ENCODE measurements at places on chromosomes 4 and X.

DNA sequence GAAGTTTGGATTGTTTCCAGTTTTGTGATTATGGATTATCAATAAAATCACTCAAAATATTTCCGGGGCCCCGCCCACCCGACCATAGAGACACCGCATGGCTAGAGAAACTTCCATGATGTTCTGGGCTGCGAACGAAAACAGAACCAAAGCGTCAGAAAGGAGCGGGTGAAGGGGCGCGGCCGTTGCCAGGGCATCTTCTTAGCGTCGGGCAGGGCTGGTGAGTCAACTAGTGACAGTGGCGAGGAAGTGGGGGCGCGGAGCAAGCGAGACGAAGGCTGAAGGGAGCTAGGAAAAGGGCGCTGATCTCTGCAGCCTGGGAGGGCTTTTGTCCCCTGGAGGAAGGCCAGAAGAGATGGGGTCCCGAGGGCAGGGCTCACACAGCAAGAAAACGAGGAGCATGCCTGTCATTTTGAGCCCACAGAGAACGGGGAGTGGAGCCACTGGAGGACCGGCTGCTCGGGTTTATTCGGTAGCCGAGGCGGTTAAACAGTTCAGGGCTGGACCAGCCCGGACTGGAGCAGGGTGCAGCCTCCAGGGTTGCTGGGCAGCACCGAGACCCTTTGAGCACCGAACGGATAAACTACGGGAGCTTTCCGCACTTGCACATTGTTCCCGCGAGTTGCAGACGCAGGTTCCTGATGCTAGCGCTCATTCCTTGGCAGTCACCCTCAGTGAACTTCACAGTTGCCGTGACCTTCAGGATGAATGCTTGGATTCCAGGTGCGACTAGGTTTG, 298.1 kb upstream of the TRPC5 start:
- no peak for DNase-seq

- DNase-seq, result no peak
Observed at GRCh38 chr4:181517491-181517890, 725.7 kb upstream of the TENM3 start.

DNA sequence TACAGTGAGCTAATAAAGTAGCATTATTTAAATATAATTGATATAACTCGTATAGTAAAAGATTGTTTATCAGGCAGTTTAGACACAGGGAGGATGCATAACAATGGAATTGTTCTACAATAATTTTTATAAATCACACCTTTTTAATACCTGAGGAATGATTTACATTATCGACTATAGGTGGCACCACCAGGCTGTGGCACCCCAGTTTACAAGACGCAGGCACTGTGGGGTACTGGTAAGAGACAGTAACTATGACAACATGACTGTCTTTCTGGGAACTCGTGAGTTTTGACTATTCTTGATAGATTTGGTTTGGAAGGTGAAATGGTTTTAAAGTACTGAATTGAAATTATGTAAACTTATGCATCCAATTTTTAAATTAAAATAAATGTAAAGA, 27.1 kb upstream of the STBD1 start:
- DNase-seq, result no peak

DNA sequence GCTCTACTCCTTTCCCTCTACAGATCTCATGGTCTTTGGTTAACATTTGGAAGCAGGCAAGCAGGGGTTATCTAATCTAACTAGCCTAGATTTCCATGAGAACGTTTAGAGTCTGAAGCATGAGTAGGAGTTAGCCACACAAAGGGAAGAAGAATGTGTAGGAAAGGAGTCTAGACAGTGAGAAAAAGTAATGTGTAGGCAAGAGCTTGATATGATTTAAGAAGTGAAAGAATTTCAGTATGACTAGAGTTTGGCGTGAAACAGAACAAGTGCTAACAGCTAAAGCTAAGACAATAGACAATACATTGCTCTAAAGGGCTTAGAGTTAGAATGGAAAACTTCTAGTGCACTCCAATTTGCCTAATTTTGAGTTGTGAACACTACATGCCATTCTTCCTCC, 10.8 kb downstream of the CXCL8 start:
- no peak for DNase-seq

DNA sequence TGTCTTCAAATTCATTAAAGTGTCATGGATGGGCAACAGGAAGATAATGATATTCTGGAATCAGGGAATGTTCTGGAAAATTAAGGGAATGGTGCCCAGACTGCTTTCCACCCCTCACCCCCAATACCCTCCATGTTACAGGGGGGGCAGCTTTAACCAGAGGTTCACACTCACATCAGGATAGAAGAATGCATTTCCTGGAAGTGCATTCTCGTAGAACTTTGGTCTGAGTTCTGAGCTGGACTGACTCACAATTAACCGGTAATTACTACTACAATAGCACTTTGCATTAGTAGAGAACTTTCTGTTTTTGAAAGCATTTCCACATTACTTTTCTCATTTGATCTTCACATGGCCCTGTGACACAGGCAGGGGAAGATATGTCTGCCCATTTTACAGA, 52.5 kb upstream of the SHISA3 start:
- no peak for DNase-seq

DNA sequence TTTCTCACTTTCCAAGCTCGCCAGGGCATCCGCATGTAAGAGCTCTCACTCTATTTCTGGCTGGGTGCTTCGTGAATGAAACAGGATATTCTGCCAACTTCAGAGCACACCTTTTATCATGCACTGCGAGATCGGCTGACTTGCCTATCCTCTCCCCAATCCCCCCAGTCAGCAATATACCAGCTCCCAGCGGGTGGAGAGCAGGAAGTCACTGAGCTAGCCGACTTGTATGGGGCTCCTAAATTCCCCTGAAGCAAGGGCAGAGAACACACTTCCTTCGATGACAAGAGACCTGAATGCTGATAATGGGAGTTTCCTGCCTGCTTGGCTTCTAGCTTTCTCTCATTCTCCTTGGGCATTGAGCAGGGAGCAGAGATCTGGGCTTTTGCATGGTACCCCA, 33.8 kb upstream of the MAMLD1 start:
- DNase-seq, result no peak

GRCh38 chr4:108042927-108043326, 53.2 kb downstream of the HADH start:
- DNase-seq, result no peak

GRCh38 chr4:125739760-125740159, 425.0 kb downstream of the FAT4 start:
- peak; percentile 92 for DNase-seq

DNA sequence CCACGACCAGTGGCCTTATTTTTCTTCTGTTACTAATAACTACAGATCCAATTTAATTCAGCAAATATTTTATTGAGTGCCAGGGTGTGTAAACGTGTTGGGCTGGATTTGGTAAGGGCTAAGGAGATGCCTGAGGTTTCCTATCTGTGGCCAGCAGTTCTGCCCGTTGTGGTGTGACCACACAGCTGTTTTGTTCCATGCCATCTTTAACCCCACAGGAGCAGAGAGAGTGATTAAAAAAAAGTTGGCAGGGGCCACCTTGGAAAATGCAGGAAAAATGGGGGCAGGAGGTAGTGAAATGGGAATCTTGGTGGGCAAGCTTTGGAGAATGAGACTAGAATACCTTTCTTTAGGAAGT, 1.1 kb downstream of the PLAC8 start:
- no peak for DNase-seq

- no peak for DNase-seq
Observed at GRCh38 chr4:24690436-24690835, 104.9 kb upstream of the SOD3 start.

- no peak for DNase-seq
Observed at GRCh38 chr4:11050766-11051165, 366.2 kb upstream of the CLNK start.

DNA sequence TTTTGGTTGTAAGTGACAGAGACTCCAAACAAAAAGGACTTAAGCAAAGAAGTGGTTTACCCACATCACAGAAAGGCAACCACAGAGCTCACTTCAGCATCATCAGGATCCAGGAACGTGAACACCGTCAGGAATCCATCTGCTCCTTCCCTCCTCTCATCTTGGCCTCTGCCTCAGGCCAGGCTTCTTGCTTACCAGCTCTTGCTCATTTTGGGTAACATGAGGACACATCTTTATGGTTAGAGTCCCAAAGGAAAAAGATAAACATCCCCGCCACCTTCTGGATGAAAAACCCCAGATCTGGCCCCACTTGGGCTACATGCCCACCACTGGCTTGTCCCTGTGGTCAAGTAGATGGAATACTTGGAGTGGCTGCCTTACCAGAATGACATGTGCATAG, 176.8 kb upstream of the RPL34 start:
- DNase-seq, result no peak

DNA sequence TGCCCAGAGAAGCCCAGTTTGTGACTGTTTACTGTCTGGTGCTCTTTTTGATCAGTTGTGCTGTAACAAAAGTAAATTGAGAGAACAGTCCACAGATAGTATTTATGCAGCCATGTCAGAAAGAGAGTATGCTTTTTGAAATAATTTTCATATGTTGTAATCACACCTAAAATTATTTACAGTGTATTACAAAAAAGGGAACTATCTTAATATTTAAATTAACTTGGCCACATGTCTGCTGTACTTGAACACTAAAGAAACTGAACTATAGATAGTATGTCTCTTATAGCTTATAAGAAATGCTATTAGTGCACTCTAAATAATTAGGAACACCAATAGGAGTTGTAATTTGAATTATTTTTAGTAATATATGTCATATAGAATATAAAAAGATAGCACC, 30.2 kb downstream of the KIAA0232 start:
- DNase-seq, result no peak

GRCh38 chr4:65738134-65738533, 67.8 kb upstream of the EPHA5 start:
- DNase-seq, result no peak

GRCh38 chr4:168248176-168248710, 70.3 kb downstream of the DDX60 start:
- no peak for DNase-seq

DNA sequence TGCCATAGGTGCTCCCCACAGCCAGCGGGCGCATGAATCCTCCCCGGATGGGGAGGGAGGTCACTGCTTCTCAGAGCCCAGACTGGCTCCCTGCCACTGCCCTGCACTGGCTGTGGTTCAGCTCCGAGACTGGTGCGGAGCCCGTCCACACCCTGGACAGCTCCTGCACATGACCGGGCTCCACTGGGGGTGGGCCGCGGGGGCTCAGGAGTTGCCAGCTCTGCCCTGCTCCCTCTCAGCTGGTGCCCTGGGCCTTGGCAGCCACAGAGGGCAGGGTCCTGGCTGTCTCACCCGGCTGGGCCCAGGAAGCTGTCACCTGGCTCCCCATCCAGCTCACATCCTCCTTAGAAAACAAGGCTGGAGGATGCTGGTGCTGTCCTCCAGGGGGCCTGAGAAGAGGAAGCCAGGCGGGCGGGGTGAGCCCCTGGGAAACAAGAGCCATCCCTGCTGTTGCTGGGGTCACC, 64.9 kb upstream of the ADRA2C start:
- DNase-seq, result no peak

DNA sequence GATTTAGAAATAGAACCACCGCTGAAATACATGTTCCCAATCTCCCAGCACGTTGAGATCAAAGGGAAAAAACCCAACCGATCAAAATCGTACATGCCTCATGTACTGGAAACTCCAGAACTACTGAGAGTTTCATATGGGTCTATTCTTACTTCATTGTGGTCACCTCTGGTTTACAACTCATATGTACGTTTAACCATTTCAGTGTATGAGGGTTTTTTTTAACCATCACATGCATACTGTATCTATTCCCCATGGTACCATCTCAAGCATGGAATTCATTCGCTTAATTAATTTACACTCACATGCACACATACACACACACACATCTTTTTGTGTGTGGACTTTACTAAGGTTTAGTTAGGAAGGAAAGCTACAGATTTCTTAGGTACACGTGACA, 46.0 kb upstream of the CLNK start:
- no peak for DNase-seq

- DNase-seq, result no peak
Observed at GRCh38 chr4:39905656-39906055, 72.1 kb downstream of the PDS5A start.

DNA sequence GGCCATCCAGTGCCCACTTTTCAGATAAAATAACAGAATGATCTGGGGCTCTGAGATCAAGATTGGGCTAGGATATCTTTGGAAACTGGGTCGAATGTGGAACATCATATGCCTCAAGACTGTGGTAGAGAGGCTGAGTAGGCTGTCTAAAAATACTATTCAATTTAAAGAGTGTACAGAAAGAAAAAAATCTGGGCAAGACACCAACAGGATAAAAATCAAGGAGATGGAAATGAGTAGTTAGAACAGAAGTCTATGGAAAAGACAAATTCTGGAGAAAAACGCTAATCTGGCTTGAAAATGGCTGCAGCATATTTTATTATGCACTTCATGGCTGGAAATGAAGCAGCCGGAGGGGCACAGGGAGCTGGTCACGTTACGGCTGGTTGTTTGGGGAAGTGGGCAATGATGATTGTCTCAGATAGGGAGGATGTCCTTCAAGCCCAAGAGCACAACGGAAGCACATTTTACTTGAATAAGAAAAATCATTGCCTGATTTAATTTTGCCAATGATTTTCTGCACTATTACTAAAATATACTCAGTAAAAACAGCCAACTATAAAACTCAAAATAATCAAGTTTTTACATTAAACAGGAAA, 27.1 kb upstream of the MAPK10 start:
- no peak for DNase-seq

- DNase-seq, result no peak
Observed at GRCh38 chr4:88674565-88674964, 23.1 kb downstream of the NAP1L5 start.

- DNase-seq, result no peak
Observed at GRCh38 chr4:14769993-14770392, 232.3 kb upstream of the CPEB2 start.
